ENCODE measurements at places on chromosomes 6 and 20.

DNA sequence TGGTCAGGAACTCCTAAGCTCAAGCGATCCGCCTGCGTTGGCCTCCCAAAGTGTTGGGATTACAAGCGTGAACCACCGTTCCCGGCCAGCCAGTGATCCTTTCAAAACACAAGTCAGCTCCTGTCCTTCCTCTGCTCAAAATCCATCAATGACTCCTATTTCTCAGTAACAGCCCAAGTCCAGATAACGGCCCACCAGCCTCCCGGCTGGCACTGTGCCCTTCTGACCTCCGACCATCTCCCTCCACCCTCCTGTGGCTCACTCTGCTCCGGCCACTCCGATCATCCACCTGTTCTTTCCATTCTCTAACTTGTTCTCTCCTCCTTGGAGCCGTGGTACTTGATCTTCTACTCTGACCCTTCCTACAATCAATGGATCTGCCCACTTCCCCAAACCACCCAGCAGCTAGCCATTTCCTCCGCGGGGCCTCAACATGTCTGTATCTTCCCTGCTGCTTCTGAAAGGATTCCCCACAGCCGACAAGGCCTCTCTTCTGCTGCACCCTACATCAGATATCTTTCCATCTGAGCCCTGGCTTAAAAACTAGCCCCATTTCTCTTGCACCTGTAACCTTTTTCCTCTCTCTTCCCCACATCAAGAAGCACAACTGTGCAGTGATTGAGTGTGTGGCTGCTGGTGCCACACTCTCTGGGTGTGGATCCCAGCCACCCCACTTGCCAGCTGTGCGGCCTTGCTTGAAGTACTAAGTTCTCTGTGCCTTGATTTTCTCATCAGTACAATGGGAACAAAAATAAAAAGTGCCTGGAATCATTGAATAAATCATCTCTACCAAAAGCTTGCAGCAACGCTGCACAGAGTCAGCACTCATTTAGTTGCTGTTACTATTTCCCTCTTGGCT lies 6.1 kb upstream of the ZMYND8 start:
- no peak for DNase-seq

DNA sequence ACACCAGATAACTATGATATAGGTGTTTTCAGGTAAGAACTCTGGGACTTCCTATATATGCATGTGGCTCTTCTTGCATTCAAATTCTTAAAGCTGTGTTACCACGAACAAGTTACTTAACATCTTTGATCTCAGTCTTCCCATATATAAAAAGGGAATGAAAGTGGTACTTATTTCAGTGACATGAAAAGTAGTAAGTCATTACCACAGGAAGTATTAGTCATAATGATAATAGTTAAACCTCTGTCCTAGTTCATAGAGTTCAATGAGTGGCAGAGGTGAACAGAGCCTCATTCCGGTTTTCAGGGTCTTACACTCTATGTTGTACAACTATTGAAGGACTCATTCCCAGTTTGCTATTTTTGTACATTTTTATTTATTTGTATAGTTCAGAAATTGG lies 237.0 kb downstream of the NKAIN2 start:
- no peak for DNase-seq

DNA sequence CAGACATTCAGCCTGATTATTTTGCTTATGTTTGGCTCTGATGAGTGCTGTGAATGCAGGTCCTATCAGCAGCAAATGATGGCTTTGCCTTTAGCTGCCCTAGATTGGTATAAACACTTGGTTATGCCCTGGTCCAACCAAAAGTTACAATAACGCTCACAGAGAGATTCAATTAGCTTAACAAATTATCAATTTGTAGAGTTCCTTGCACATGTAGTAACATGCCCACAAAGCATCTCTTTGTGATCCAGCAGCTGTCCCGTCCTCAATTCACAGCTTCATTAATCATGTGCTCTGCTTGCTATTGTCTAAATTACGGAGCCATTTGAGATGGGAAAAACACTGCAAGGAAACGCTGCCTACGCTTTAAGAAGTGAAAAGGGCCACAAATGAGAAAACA lies 457.9 kb downstream of the HDGFL1 start:
- peak; percentile 93 for DNase-seq

DNA sequence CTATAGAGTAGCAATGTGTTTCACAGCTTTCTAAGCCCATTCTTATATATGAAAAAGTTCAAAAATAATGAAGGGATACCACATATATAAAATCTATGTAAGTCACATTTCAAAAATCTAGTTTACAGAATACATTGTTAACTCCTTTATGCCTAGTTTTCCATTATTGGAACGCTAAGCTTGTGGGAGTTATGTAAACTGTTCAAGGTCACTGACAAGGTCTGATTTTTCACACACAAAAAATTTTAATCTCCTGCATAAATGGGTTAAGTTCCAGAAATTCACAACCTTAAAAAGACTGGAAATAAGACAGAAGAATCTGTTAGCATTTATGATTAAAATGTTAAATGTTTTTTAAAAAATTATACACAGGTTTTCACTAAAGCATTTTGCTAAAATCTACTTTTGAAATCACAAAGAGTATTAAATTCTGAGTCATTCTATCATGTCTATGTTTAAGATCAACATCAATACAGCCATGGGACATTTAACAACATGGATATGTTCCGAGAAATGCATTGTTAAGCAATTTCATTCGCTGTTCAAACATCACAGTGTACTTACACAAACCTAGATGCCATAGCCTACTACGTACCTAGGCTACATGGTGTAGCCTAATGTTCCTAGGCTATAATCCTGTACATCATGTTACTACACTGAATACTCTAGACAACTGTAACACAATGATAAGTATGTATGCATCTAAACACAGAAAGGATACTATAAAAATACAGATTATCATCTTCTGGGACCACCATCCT lies 25.4 kb downstream of the ATG5 start:
- DNase-seq, result no peak

GRCh38 chr6:135739288-135739687 lies 112.2 kb upstream of the PDE7B start:
- DNase-seq, result no peak

- no peak for DNase-seq
Observed at GRCh38 chr6:144305985-144306384, 20.9 kb downstream of the UTRN start.

DNA sequence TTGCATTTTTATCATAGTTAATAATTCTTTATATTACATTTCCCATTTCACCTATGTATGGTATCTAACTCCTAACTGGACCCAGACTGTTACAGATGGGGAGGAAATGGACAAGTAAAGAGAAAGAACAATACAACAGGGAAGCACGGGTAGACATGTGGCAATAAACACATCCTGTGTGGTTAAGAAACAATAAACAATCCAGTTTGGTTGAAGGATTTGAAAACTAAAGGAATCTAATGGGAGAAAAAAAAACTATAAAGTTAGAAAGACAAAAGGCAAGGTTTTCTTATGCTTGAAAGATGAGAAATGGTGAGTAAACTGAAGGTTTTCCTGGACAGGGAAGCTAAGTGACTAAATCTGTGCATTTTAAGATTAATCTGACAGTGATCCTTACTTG lies 34.9 kb upstream of the ALDH8A1 start:
- no peak for DNase-seq

DNA sequence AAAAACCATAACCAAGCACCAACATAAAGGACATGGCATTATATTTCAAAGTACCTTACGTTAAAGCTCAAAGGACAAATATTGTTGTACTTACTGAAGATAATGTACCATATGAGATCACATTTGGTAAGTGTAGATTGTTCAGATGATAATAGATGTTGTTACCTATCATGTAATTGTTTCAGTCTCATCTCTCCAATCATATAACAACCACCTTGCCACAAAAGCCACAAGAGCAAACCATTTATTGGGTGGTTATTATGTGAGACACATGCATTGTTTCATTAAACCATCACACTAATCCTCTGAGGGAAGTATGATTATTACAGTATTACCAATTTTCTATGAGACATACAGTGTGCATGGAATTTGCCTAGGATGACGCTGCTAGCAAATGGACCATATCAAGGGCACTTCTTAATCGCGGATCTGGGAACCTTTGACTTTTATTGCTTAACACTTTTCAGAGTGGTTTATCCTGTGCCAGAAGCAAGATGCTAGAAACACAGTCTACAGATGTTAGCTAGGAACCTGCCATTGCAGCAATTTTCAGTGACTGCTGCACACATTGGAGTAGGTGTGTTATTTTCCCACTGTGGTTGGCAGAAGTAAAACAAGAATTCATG lies 149.8 kb upstream of the AKIRIN2 start:
- DNase-seq, result no peak

GRCh38 chr6:64197246-64197645 lies 561.6 kb downstream of the PHF3 start:
- DNase-seq, result no peak

GRCh38 chr6:10692965-10693538 lies 1.4 kb downstream of the C6orf52 start:
- DNase-seq, result no peak

DNA sequence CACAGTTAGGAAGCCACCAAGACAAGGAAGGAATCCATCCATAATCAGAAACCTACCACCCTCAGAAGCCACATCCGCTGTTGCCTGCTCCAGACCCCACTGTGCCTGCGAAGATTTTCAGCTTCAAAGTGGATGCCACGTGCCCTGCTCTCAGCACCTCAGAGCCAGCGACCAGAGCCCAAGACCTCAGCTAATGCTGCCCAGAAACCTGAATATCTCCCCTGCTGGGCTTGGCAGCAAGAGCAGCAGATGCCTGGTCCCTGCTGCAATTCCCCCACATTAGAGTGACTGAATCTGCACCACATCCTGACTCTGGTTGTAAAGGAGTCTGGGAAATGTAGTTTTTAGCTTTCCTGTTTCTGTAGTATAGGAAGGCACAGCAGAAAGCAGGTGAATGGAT lies 10.7 kb upstream of the ULBP3 start:
- no peak for DNase-seq

- no peak for DNase-seq
Observed at GRCh38 chr6:73388433-73388799, 6.2 kb upstream of the DDX43 start.

Data from NCI-H1436 treated with DMSO at 0.1 percent for 48 hours (cell line).